ENCODE measurements at places on chromosomes 5 and 9.
A peak's percentile ranks its signal among the peaks of the same experiment; 100 is the strongest.

- DNase-seq: no peak
Observed at GRCh38 chr9:37700131-37700530, 49.4 kb downstream of the FRMPD1 start.

DNA sequence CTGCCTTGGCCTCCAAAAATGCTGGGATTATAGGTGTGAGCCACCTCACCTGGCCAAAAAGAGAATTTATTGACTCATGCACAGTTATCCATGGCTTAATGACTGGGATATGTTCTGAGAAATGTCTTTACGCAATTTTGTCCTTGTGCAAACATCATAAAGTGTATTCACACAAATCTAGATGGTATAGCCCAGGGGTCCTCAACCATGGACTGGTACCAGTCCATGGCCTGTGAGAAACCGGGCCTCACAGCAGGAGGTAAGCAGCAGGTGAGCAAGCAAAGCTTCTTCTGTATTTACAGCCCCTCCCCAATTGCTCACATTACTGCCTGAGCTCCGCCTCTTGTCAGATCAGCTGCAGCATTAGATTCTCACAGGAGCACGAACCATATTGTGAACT is 12.4 kb upstream of the SIL1 start:
- DNase-seq: no peak

- DNase-seq: peak; percentile 96
Observed at GRCh38 chr5:38595132-38595745, 38.8 kb upstream of the LIFR start.

GRCh38 chr5:89297066-89297465 is 414.1 kb upstream of the MEF2C start:
- DNase-seq: no peak

GRCh38 chr9:122095010-122095767 is 2.1 kb upstream of the TTLL11 start:
- peak; percentile 62 for DNase-seq

DNA sequence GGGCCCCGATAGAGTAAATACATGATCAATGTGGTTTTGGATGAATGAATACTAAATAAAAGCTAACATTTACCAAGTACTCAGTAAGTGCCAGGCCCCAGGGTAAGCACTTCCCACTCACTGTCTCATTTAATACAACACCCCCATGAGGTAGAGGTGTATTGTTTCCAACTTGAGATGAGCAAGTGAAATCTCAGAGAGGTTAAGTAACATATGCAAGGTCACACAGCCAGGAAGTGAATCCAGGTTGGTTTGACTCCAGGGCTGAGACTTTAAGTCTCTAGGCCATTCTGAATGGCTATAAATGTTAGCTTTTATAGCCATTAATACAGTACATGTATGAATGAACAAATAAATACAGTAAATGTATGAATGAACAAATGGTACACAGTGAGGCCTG is 39.4 kb downstream of the LHX2 start:
- DNase-seq: no peak

DNA sequence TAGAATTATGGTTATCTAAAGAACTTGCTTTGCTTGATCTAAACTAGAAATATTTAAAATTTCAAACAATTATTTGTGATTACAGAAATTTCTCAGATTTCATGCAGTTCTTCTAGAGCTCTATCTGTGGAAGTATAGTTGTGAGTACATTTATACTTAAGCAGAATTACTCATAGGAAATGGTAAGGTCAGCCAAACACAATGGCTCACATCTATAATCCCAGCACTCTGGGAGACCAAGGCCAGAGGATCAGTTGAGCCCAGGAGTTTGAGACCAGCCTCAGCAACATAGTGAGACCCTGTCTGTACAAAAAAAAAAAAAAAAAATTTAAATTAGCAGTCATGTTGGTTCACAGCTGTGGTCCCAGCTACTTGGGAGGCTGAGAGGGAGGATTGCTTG is 71.0 kb downstream of the INVS start:
- peak; percentile 37 for DNase-seq
